T-cell (primary cell): ENCODE measurements at places on chromosomes 2 and 18.

- DNase-seq: no peak
Measured at GRCh38 chr2:25419678-25420242, 78.0 kb upstream of the DNMT3A start.

DNA sequence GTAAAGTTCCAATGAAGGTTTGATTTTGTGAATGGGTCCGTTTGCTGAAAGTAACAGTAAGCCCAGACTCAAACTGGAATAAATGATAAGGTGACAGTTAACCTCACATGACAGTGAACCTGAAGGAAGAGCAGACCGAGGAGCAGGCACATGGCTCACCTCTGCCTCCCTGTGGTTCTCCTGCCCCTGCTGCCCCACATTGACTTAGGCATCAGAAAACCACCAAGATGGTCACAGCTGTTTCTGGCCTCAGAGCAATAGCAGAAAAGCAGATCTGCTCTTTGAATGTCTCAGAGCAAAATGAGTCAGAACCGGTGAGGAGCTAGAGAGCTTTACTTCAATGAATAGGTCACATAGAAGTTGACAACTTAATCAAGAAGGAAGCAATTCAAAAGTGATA, 487.6 kb downstream of the METTL4 start:
- DNase-seq: peak; percentile 4

DNA sequence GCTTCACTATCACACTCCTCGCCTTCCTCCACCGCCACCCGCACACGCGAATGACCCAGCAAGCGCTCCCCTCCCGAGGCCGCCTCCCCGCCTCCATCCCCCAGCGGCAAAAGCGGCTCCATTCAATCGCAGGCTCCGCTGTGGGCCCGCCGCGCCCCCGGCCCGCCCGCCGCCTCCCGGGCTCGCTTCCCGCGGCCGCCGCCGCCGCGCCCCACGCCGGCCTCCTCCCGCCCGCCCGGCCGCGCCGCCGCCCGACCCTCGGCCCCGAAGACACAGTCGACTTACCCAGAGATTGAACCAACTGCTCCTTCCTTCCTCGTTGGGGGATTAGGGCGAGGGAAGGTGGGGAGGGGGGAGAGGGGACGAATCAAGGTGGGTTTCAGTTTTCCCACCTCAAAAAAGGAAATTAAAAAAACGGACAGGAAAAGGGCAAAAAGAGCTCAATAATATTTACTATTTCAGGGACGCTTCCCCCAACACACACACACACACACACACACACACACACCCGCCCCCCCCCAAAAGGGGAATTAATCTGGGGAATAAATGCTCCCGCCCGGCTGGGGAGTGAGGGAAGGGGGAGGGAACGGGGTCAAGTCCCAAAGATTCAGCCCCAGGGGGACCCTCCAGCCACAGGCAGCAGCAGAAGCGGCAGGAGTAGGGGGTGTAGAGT, 743 bp downstream of the XPO1 start:
- DNase-seq: peak; percentile 28

DNA sequence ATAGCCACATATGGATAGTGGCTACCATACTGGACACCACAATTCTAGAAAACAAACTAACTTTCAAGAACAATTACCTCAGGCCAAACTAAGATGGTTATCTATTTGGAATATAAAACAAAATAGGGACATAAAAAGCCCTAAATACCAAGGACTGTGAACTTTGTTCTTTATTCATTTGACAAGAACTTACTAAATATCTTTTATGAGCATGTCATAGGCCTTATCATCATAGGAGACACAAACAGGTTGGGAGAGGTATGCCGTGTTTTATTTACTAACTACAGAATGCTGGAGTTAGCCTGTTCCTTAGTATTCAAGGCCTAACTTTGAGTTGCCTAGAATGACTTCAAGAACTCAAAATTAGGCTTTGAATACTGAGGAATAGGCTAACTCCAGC, 32.1 kb downstream of the CCDC93 start:
- DNase-seq: no peak

DNA sequence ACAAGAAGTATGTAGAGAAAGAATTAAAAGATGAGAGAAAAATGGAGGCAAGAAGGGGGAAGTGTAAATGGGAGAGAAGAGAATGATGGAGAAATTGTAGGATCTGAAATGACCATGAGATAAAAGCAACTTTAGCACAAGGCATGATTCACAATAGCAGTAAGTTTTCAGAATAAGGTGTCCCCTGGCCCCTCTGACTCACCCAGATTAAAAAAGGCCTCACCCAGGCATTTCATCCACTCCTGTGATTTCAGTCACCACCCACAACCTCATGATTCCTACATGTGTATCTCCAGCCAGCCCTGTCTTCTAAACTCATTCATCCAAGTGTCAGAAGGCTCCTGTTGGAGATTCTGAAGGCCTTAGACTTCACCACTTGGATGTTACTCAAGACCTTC, 56.6 kb downstream of the SP100 start:
- no peak for DNase-seq

GRCh38 chr18:68757126-68757525, 40.8 kb upstream of the CCDC102B start:
- no peak for DNase-seq

GRCh38 chr2:227378371-227378782, 729 bp downstream of the TM4SF20 start:
- no peak for DNase-seq

DNA sequence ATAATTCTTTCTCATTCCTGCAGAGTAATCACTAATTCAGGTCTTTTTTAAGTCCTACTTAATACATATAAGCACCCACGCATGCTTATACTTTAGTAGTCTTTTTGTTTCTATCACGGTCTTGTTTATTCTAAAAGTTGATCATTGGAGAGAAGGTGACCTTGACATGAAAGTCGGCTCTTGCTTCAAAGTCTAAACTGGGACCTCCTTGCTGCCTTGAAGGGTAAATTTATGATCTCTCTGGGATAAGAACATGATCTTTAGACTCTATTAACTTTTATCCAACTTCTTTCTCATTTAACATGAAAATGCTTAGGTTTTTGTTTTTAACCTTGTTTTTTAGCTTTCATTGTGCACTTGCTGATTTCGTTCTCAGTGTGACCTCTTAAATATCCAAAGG, 792.3 kb downstream of the DPP10 start:
- DNase-seq: no peak

DNA sequence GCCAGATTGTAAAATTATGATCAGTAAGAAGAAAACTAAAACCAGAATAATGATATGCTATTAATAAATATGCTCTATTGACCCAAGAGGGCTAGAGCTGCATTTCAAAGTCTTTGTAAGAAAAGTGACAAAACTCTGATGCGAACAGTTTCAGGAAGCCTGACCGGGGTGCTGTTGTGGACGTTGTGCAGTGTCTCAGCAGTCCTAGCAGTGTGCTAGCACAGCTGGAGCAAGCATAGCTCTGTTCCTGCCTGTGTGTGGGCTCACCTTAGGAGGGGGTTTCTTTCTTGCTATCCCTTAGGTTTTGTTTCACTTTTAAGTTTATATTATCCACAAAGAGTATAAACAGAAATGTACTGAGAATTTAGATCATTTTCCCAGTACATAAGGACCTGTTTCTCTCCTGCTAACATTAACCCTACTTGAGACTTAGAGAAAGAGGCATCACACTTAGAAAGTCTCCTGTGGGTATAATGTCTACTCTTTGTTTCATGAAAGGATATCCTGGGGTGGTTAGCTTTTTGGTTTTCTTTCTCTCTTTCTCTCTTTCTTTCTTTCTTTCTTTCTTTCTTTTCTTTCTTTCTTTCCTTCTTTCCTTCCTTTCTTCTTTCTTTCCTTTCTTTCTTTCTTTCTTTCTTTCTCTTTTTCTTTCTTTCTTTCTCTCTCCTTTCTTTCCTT, 124.5 kb downstream of the TMEM182 start:
- DNase-seq: no peak

- no peak for DNase-seq
Measured at GRCh38 chr2:189580241-189580651, 340 bp downstream of the SLC40A1 start.

GRCh38 chr2:113686537-113686936, 59.5 kb downstream of the RABL2A start:
- DNase-seq: no peak

GRCh38 chr2:228675646-228676045, 494.2 kb upstream of the SPHKAP start:
- no peak for DNase-seq
